ENCODE measurements at places on chromosomes 7 and 10. TPM values are rescaled to one million over a fixed set of nuclear protein-coding genes. Genes with fewer than 3 reads are reported as not detected.
A peak's percentile ranks its signal among the peaks of the same experiment; 100 is the strongest.

- DNase-seq: no peak
Measured at GRCh38 chr7:83362871-83363550, 200.3 kb upstream of the PCLO start.

DNA sequence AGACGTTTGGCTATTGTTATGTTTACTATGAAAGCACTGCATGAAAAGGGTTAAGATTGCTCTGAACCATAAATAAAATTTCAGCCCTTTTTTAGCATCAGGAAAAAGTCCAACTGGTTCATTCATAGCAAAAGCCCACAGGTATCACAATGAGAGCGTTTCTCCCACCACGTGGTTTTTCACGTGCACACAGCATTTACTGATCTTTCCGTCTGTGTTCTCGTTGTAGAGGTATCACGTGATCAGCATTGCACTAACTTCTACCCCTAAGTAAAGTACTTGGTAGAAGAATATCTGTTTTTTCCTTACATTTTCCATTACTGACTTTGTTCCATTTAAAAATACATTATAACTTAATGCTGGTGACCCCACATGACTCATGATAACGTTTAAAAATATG lies 17.8 kb upstream of the CCDC3 start:
- no peak for DNase-seq

- no peak for DNase-seq
Measured at GRCh38 chr10:75104842-75105241, 6.6 kb upstream of the SAMD8 start.

DNA sequence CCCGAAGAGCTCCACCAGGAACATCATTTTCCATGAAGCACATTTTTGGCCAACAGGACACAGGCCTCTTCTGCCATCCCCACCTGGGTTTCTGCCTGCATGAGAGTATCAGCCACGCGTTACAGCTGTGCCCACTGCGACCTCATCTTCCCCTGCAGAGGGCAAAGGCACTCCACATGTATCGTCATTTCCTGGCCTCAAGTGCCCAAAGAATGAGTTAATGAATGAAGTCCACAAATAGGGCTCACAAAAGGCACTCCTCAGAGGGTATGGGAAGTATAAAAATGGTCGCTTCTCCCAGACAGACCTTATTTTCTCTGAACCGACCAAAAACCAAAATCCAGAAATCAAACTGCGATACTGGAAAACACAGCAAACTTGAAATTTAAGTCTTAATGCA lies 18.5 kb downstream of the ELMO1 start:
- DNase-seq: no peak

GRCh38 chr7:30412782-30413504 lies 65.6 kb downstream of the NOD1 start:
- peak; percentile 83 for DNase-seq

- no peak for DNase-seq
Measured at GRCh38 chr10:129390147-129390546, 76.9 kb upstream of the MGMT start.

DNA sequence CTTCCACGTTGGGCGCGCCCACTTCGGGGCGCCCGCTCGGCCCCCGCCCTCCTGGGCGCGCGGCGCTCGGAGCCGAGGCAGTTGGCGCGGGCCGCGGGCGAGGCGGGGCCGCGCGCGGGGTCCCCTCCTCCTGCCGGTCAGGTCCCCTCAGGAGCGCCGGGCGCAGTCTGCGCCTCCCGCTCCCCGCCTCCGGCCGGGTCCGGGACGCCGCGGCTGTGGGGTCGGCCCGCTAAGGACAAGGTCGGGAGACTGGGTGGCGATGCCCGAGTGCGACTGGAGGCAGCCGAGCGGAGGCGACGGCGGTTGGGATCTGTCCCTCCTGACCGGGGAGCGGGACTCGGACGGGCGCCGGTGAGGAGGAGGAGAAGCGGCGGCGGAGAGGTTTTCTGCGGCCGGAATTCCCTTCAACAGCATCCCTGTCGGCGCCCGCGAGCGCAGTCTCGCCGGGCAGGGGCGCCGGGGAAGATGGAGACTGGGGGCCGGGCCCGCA lies at the start of gene ATRNL1:
ATRNL1 (plus strand) TSS at position 80 of the 490 bp plus-strand sequence; CDS start at position 466, 386 bp downstream.
- DNase-seq: no peak

DNA sequence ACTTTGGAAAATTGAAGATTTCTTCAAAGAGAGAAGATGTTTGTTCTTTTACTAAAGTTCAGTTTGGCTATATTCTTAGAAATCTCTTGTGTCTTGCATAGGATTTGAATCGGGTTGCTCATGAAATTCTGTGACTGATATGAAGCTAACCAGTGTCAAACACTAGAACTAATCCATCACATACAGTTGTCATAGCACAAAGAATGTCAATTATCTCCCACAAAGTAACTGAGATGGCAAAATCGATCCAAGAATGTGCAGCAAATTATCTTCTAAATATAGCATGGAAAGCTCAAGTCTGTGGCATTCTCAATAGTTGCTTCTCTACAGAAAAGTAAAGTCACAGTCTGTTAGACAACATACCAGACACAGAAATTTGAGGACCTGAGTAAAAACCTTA lies 768.1 kb upstream of the LRRN3 start:
- no peak for DNase-seq

- no peak for DNase-seq
Measured at GRCh38 chr10:20598590-20598989, 298.5 kb downstream of the NEBL start.

DNA sequence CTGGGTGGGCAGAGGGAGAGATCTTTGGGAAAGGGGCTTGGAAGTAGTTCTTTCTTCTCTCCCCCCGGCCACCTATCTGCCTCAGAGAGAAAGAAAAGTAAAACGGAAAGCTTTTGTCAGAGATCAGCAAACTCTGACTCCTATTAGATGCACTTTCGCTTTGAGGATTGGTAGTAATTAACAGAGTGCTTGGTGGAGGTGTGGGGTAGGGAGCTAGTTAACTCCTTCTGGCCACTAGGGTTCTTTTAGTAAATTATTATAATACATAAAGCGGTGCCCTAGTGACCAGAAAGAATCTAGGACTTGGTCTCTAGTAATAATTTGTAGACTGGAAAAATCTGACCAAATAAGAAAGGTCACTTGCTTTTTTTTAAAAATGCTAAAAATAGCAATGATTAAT lies 54.6 kb downstream of the CPVL start:
- DNase-seq: no peak

DNA sequence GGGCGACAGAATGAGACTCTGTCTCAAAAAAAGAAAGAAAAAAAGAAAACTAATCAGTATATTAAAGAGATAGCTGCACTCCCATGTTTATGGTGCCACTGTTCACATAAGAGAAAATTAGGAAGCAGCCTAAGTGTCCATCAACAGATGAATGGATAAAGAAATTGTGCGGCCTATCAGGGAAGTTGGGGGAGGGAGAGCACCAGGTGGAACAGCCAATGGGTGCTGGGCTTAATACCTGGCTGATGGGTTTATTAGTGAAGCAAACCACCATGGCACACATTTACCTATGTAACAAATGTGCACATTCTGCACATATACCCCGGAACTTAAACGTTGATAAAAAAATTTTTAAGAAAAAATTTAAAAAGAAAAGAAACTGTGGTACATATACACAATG lies 9.0 kb upstream of the PRRT4 start:
- no peak for DNase-seq

DNA sequence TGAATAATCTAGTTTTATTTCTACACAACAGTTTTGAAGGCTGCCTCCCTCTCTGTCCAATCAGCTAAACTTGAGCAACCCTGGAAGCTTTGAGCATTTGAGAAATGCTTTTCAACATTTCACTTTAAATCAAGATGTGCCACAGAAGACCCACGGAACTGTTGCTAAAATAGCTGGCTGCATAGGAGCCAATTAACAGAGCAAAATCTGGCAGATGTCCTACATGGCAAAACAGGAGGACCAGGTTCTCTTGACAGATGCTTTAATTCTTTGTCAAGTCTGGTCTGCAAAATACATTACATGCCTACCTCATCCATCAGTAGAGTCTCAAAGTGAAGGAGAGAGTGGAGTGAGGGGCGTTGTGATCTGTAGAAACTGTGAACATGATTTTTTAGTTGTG lies 185.9 kb downstream of the DPY19L1 start:
- no peak for DNase-seq

DNA sequence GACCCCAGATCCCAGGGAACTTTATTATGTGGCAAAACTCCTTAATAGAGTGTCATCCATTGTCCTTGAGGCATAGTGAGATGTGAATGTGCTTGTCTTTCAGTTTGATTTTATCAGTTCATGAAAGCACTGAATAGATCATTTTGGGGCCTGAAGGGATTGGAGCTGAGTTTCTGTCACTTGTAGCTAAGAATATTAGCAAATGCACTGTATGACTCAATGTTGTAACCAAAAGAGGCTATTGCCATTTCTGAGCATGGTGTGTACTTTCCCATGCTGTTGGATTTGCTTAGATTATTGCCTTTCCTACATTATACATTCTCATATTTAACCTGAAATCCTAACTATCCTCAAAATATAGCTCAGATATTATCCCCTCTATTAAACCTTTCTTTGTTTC lies 130.4 kb downstream of the PRKG1 start:
- no peak for DNase-seq

DNA sequence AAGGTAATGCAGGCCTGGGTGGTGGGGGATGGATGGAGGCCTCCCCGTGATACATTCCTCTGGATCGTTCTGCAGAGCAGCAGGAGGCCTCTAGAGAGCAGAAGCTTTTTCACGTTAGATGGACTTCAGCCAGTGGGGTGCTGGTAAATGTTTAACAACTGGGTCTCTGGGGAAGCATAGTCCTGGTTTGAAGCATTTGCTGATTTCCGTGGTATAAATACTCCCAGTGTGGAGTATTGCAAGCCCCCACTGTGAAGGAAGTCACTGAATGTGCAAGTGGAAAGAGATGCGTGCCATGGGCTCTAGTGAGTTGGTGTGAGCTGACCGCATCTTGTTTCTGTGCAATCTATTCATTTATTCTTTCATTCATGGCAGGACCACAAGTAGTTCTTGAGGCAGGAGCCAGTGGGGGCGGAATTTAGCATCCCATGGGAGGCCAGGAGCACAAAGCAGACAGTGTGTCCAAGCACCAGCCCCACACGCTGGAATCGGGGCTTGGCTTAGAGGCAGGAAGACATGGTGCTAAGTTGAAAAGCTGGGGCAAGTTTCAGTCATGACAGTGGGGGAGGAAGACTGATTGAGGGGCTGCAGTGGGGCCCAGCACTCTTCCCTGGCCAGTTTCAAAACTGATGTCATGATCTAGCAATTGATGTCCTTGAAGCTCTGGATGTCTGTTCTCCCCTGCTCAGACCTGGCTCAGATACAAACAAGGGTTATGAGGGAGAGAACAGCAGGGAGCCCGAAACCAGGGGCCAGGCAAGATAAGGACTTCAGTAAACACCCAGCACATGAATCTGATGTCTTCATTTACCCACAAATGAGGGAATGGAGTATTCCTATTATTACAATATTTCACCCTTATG lies 280.9 kb upstream of the LYZL1 start:
- DNase-seq: no peak

GRCh38 chr7:3426064-3426463 lies 125.0 kb downstream of the SDK1 start:
- no peak for DNase-seq

DNA sequence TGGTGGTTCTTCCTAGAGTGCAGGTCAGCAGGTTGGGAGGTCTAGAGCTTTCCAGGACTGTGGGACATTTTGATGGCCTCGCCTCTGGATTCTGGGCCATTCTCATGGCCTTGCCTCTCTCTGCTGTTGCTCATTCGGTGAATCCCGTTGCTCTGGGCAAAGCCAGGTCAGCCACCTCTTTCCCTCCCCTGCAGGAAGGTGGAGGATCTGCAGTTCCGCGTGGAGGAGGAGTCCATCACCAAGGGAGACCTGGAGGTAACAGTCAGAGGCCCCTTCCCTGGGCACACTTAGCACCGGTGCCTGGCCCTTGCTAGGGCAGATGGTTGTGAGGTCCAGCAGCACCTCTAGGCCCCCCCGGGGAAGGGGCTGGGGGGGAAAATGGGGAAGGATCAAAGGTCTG lies 74.9 kb downstream of the CLIP2 start:
- peak; percentile 11 for DNase-seq

DNA sequence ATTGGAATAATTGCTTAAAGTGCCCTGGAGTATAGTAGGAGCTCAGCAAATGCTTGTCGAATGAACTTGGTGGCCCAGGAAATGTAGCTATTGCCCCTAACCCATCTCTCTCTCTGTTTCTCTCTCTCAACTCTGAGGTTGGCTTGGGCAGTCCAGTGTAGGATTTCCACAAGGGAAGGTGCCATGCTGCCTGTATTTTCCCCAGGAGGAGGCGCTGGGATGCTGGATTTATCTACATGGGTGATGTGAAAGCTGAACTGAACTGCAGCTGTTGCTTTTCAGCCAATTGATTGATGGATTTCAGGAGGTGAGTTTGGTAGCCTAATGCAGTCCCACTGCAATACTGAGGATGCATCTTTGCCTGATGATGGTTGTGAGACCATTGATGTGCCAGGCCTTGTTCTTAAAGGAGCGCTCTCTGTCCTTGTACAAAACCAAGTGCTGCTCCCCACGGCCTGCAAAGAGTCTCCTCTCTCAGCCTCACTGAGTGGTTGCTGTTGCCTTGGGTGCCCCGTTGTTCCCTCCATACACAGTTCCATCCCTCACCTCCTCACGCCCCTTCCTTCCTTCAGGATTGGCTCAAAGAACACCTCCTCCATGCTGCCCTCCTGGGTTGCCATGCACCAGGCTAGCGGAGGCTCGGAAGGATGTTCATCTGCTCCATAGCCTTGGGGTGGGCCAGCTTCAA lies 200.6 kb downstream of the GLRX3 start:
- DNase-seq: no peak

GRCh38 chr10:49131507-49132361 lies 2.1 kb downstream of the FAM170B start:
- DNase-seq: no peak

DNA sequence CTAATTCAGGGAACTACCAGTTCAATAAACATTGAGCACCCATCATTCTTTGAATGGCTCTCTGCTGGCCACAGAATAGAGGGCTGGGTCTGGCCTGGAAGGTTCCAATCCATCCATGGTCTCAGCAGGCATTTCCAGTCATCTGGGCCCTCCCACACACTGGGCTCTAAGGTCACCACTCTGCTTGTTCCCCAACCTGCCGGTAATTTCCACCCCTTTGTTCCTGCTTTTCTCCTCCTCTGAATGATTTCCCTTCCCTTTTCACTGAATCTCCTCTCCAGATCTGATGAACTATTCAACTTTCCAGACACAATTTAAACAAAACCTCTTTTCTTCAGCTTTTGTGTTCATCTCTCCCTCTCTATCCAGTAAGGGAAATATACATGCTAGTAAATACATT lies 2.6 kb downstream of the BZW2 start:
- no peak for DNase-seq

GRCh38 chr10:31921031-31921430 lies 7.6 kb downstream of the ARHGAP12 start:
- DNase-seq: no peak

GRCh38 chr7:69871213-69871885 lies 273.1 kb downstream of the AUTS2 start:
- DNase-seq: peak; percentile 14

GRCh38 chr10:4217187-4217586 lies 432.2 kb upstream of the KLF6 start:
- DNase-seq: no peak

The ITPRID1 gene
- not detected for total RNA-seq

The STEAP4 gene
- total RNA-seq: not detected

The C10orf105 gene
- total RNA-seq: not detected

The PDE1C gene
- total RNA-seq: 0.24 TPM

The NUTM2E gene
- not detected for total RNA-seq

The PNLIPRP3 gene
- not detected for total RNA-seq

The SYT15 gene
- 0.31 TPM for total RNA-seq

The LHFPL3 gene
- total RNA-seq: not detected

The TMEM196 gene
- total RNA-seq: not detected

The C7orf57 gene
- total RNA-seq: not detected
